ENCODE measurements at places on chromosomes 12 and 14.

DNA sequence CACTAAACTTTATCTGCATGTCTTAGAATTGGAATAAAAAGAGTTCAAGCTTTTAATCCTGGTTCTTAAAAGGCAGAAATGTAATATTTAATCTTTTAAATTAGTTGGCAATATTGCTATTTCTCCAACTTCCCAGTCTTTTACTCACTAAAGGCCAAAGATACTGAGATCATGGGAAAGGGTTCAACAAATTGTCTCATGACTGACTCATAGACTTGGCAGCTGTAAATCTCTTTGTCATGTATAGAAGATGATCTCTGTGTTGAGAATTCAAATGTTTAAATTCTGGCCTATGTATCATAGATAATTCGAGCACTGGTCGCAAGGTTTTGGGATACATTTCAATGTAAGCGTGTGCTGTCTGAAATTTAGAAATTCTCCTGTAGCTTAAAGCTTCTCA, 40.1 kb upstream of the STRAP start:
- no peak for DNase-seq

- no peak for DNase-seq
Observed at GRCh38 chr12:119008691-119009221, 27.4 kb downstream of the SRRM4 start.

DNA sequence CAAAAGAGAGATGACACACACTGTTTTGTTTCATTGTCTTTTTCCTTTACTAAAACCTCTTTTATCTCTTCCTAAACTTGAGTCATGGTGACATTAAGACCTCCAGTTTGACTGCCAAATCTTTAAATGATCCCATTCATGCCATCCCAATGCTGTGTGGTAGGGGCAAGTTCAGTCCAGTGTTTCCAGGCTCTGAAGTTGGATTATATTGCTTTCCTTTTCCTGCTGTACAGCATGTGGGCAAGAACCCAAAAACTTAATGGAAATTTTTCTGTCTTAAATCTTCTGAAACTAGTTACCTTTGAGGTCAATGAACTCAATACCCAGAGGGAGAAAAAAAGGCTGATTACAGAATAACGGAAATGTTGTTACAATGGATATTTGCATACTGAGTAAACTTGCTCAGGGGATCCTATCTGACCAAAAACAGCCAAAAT, 187.1 kb upstream of the FAR2 start:
- no peak for DNase-seq

DNA sequence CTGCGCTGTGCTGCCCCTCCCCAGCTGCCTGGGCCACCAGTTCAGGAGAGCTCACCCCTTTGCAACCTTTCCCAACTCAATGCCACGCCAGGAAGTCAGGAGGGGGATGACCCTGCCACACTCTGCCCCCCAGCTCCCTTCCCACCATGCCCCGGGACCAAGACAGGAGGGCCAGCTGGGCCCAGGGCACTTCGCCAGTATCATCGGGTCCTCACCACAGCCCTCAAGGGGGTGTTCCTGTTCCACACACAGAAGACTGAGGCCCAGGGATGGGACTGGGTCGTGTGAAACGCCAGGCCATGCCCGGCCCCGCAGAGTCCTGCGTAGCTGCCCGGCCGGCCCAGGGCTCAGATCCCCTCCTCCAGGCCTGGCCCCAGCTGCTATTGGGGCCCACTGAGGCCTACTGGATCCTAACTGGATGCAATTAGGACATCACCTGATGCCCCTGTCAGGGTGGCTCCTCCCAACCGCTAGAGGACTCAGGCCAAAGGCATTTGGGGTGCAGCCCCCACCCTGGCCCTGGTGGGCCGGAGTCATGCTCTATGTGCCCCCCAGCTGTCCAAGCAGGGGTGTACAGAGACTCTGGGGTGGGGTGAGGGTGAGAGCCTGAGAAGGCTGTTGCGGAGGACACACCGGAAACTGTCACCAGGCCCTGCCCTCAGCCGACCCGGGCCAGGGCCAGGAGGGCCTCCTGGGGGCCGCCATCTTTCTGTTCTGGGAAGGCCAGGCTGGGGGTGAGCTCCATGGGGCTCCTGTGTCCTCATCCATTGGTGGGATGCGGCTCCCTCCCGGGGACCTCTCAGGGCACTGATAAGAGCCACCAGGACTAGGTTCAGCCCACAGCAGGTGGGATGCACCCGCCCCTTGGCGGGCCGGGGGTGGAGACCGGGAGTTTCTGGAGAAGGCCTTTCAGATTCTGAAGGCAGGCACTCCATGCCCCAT, 29.3 kb upstream of the ANKRD9 start:
- DNase-seq = no peak

Measured in DMS79 treated with DMSO at 0.1 percent for 48 hours (cell line).